ENCODE measurements at places on chromosomes 4 and X.

DNA sequence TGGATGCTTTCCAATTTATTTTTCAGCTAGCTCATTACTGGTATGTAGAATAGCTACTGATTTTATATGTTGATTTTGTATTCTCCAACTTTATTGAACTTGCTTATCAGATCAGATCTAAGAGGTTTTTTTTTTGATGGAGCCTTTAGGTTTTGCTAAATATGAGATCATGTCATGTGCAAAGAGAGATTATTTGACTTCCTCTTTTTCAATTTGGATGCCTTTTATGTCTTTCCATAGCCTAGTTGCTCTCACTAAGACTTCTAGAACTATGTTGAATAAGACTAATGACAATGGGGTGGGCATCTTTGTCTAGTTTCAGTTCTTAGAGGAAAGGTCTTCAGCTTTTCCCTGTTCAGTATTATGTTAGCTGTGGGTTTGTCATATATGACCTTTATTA lies 11.7 kb downstream of the MAGEE1 start:
- no peak for DNase-seq

- no peak for DNase-seq
These were observed 179.0 kb downstream of the KCNIP4 start for GRCh38 chr4:21769404-21770147.

GRCh38 chr4:80903020-80903419 lies 127.5 kb upstream of the BMP3 start:
- no peak for DNase-seq

DNA sequence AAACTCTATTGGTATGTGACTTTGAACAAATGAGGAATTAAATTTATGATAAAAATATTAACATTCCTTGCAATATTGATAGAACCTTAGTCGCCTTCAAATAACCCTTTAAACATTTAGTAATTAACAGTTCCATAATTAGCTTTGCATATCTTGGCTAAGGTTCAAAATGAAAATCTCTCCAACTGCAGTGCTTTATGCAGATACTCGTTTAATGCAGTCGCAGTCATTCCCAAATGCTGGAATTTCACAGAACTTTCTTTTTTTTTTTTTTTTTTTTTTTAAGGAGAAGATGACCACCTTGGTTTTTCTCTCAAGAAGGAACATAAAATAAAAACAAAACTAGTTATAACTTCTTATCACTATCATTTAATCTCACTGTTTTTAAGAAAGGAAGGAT lies 5.2 kb downstream of the RAPGEF2 start:
- DNase-seq = no peak

GRCh38 chr4:223913-224497 lies 81.3 kb downstream of the ZNF732 start:
- DNase-seq = no peak

DNA sequence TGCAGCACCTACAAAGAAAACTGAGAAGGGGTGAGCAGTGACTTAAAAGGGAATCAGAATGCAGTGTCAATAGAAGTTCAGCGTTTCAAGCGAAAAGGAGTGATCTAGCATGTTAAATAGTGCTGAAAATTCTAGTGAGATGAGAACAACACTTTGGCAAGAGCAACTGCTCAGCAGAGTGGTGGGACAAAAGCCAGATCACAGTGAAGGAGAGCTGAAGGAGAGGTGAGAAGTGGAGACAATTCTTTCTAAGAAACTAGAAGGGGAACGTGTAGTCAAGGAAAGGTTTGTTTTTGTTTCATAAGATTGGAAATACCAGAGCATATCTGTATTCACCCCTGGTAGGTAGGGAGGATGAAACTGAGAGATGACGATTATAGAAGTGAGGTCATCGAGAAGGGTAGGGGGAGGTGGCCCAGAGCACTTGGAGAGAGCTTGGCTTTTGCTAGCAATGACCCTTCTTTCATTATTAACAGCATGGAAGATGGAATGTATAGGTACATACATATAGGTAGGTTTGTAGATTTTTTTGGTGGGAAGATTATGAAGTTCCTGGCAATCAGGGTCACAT lies 33.7 kb downstream of the SRPX2 start:
- no peak for DNase-seq

- DNase-seq = no peak
These were observed 45.7 kb downstream of the KDM6A start for GRCh38 chrX:44918722-44919121.

GRCh38 chr4:38011511-38012162 lies 51.4 kb downstream of the PTTG2 start:
- no peak for DNase-seq
